ENCODE measurements at places on chromosomes 6 and 20.

DNA sequence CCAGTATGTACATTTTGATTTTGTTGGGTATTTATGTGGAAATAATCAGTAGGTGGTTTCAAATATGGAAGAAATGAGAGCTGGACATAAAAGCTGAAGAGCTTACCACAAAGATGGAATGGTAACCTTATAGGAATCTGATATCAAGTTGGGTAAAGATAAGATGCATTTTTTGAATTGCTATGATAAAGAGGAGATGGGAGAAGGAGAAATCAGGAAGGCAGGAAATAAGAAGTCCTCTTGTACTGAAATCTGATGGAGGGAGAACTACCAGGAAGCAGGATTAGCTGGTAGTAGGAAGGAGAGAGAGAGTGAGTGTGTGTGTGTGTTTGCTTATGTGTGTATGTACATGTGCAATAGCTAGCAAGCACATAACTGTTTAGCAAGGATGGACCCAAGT, 468.4 kb downstream of the PHF3 start:
- DNase-seq, result no peak

DNA sequence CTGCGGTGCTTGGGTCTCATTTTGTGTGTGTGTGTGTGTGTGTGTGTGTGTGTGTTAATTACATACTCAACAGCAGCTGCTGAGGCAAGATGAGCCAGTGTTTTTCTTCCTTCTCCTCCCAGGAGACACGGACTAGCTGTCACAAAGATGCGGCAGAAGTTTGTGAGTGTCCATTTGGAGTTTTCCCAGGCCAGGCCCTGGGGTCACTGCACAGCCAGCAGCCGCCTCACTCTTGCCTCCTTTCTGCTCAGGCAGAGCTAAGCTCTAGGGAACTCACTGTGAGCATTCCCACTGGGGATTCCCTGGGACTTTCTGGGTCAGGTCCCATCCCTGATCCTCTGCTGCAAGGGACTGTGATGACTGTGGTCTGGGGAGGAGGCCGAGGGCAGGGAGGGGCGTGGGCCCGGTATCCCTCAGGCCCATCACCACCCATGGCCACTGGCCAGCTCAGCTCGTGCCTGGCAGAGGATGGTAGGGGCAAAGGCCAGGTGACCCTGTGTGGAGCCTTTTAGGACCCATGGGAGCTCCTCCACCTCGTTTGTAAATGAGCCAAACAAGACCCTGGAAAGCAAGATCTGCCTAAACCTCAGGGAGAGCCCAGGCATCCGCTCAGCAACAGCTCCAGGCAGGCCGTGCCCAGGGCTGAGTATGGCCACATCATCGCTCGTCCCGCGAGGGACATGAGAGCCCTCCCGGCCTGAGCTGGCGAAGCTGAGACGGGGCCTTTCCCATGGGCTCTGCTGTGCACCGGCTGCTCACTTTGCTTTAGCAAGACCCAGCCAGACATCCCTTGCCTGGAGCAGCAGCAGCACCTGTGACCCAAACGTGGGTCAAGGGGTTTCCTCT, 102.0 kb downstream of the PSMB1 start:
- no peak for DNase-seq

DNA sequence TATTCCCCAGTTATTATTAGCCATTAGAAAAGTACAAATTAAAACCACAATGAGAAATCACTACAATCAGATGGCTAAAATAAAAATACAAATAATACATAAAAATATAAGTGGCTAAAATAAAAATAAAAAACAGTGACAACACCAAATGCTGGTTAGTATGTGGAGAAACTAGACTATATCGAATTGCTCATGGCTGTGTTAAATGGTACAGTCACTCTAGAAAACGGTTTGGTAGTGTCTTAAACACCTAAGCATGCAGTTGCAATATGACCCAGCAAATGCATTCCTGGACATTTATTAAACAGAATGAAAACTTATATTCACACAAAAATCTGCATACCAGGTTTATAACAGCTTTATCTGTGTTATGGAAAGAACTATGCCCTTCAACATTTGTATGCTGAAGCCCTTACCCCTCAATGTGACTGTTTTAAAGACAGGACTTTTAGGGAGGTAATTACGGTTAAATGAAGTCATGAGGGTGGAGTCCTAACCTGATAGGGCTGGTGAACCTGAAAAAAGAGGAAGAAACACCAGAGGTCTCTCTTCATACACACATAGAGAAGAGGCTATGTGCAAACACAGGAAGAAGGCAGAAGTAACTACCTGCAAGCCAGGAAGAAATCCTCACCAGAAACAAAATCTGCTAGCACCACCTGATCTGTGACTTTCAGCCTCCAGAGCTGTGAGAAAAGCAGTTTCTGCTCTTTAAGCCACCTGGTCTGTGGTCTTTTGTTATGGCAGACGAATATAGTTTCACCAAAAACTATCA, 84.9 kb downstream of the ASCC3 start:
- DNase-seq, result no peak

DNA sequence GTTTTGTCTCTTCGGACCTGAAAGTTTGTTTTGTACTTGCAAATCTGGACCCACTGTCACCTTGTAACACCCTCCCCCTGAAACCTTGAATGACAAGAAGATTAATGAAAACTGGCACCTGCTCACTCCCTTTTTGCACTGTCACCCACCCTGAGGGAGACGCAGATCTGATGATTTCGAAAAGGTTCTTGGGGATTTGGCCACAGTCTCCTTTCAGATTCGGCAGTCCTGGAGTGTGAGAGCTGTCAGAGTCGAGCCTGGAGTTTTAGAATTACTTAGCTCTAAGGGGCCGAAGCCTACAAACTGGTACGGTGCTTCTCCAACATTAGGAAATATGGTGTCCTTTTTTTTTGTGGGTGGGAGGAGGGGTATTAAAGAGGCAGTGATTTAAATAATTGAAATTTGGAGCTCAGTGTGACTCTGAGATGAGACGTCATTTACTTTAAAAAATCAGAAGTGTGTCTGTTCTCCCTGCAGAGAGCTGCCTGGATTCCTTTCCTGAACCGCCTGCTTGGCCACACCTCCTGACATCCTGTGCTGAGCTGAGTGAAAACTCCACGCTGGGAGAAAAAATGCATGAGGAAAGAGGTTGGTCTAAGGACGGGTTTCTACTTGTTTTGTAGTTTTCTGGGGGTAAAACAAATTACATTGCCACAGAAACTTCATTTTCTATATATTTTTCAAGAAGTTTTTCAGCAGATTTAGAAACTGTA, 447.0 kb upstream of the CDH4 start:
- no peak for DNase-seq

GRCh38 chr20:64113796-64114355, 6.5 kb upstream of the NPBWR2 start:
- DNase-seq, result no peak

DNA sequence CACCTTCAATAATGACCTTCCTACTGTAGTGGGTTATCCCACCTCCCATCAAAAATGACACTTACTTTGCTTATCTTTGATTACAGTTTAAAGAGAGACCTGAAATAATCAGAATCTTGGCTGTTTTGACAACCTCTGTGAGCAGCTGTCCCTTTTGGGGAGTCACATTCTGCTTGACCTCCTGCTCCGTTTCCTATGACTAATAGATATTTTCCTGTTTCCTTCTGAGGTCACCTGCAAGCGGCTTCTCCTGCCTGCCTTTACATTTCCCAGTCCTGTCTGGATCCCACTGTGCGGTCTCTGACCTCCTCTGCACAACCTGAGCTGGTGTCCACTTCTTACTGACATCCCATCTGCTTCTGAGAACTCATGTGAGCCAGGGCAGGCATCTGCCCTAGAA, 54.2 kb downstream of the TRAM2 start:
- DNase-seq, result no peak

DNA sequence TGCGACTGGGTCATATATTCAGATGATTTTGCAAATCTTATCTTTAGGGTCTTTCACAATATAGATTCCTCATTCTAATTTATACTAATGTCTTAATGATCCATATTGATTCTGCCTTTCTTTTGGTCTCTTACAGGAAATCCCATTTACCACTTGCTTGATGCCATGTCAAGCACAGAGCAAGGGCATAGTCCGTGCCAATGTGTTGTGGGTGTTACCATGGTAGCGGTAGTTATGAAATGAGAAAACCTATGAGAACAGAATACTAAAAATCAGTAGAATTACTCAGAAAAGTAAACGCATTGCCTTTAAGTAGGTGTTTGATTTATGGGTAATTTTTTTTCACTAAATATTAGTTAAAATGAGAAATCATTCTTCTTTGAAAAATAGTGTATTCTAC, 153.9 kb upstream of the RAB32 start:
- no peak for DNase-seq

DNA sequence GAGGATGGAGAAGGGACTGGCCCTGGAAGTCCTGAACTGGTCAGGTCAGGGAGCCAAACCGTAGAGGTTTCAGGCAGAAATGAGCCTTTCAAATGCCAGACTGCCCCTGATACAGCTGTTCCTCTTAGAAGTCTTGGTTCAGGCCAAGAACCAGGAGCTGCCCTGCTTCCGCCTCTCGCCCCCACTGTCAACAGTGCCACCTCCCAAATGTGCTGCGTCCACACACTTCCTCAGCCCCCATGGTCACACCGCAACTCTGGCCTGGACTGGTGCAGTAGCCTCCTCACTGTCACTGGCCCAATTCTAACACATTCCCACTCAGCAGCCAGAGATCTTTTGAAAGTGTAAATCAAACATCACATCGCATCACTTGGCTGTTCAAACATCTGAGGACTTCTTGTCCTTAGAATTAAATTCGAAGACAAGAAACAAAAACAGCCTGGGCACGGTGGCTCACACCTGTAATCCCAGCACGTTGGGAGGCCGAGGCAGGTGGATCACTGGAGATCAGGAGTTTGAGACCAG, 69.7 kb downstream of the STK35 start:
- no peak for DNase-seq

DNA sequence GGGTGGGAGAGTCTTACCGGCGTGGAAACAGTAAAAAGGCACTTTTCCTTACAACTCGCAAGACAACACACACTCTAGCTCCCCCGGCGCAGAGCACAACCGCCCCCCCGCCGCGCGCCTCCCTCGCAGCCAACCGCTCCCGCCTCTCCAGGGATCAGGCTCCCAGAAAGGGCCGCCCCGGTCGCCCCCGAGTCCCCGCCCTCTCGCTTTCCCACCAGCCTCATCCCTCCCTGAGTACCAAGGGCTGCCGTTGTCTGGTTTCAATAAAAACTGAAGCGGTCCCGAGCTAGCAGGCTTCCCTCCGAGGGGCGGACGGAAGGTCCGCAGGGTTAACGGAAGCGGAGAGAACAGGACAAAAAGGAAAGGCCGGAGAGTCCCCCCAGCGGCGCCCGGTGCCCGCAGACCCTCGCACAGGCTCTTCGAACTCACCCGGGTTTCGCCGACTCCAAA, 804 bp downstream of the ELOVL5 start:
- no peak for DNase-seq

GRCh38 chr6:168871642-168872315, 381.9 kb downstream of the THBS2 start:
- no peak for DNase-seq

- DNase-seq, result no peak
Measured at GRCh38 chr6:83258517-83258916, 65.4 kb downstream of the RWDD2A start.

DNA sequence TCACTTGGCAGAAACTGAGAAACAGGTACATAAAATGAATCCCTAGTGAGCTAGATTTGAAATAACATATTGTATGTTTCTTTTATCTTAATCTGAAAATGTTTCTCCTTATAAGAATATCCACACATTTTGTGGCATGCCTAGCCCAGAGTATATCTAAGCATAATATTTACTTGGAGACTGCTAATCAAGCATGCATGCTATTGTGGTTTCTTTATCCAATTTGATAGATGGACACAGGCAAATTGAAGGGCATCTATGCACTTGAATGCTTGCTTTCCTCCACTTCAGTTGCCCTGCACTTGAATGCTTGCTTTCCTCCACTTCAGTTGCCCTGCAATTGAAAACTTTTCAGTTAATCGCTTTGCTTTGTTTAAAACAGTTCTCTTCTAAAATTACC, 729.8 kb downstream of the TBC1D32 start:
- no peak for DNase-seq

- no peak for DNase-seq
Measured at GRCh38 chr20:10498200-10498599, 63.1 kb downstream of the SLX4IP start.

DNA sequence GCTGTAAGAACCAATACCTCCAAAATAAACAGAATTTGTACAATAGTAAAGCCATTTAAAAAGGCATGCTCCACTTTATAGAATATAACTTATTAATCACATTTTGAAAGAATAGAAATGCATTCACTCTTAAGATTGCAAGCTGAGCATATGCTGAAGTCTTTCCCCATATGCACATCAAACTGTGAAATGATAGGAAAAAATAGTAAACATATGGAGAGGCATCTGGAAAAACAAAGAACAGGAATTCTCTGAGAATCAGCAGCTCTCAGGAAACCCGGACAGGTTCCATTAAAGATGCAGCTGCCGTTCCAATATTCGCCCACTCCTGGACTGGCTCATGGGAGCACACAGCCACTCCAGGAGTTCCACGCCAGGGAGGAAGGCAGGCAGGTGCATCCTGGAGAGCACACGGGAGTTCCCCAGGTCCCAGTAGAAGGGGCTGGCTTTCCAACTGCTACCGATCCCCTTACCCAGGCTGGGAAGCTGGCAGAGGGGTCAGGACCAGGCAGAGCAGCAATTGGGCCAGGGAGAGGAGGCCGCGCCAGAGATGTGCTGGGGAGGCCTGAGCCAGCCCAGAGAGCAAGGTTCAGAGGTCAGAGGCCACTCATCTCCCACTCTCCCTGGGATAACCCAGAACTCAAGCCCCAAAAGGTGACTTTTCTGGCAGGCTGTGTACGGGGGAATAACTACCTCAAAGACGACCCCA, 111.1 kb downstream of the DLL1 start:
- no peak for DNase-seq

GRCh38 chr20:38278131-38278530, 17.6 kb upstream of the KIAA1755 start:
- no peak for DNase-seq

- no peak for DNase-seq
Measured at GRCh38 chr6:139983555-139984276, 609.3 kb upstream of the CITED2 start.

DNA sequence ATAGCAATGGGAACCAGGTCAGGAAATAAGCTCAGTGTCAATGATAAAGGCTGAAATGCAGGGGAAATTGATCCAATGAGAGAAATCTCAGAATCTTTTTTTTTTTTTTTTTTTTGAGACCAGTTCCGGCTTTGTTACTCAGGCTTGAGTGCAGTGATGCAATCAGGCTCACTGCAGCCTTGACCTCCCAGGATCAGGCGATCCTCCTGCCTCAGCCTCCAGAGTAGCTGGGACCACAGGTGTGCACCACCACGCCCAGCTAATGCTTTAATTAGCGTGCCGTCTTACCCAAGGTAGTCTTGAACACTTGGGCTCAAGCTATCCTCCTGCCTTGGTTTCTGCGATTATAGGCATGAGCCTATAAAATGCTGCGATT, 296.5 kb downstream of the ZNF217 start:
- no peak for DNase-seq

DNA sequence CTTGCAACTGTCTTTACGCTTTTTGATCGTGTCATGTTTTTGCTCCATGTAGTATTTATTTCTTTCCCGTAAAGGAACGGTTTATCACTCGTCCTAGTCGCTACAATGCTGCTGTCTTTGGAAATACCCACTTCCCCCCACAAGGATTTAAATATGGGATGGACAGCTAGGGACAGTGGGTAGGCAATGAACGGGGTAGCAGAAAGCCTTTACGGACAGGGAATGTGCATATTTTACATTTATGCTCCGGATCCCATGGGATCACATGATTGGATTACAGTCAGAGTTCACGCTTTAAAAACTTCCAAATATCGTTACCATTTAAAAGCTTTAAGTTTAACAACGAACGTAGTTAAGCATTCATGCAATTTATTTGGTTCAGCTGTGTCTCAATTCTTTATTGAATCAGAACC, 1.2 kb downstream of the HIVEP1 start:
- no peak for DNase-seq
